ENCODE measurements at places on chromosomes 2 and 18. TPM values are rescaled to one million over a fixed set of nuclear protein-coding genes. Genes with fewer than 3 reads are reported as not detected.

- H3K4me1 ChIP-seq = peaks cover 30% of the 10 kb centered on the region
- DNase-seq = no peak
These were observed 1.2 kb downstream of the TLX2 start for GRCh38 chr2:74515271-74515980.

- no peak overlapping the region for H3K27ac ChIP-seq
- no peak for DNase-seq
- H3K4me1 ChIP-seq = no peaks in the 10 kb centered on the region
- H3K36me3 ChIP-seq = no peaks in the 10 kb centered on the region
These were observed 27.0 kb upstream of the ADAM17 start for GRCh38 chr2:9582624-9583023.

GRCh38 chr2:140734992-140735391 is 1395.8 kb downstream of the LRP1B start:
- H3K27me3 ChIP-seq = no peaks in the 10 kb centered on the region
- H3K36me3 ChIP-seq = no peaks in the 10 kb centered on the region
- no peaks in the 10 kb centered on the region for H3K4me1 ChIP-seq

- DNase-seq = no peak
- H3K27me3 ChIP-seq = no peaks in the 10 kb centered on the region
- peak overlapping the region; percentile 21 for H3K27ac ChIP-seq
- H3K36me3 ChIP-seq = no peaks in the 10 kb centered on the region
- peak overlapping the region; percentile 15 for H3K4me3 ChIP-seq
These were observed 433.3 kb upstream of the ID2 start for GRCh38 chr2:8248623-8248957.

- H3K4me3 ChIP-seq = no peak overlapping the region
- no peaks in the 10 kb centered on the region for H3K36me3 ChIP-seq
- H3K27me3 ChIP-seq = no peaks in the 10 kb centered on the region
- H3K27ac ChIP-seq = no peak overlapping the region
- no peak for DNase-seq
- H3K4me1 ChIP-seq = no peaks in the 10 kb centered on the region
These were observed 79.8 kb upstream of the SPATS2L start for GRCh38 chr2:200226451-200227426.

DNA sequence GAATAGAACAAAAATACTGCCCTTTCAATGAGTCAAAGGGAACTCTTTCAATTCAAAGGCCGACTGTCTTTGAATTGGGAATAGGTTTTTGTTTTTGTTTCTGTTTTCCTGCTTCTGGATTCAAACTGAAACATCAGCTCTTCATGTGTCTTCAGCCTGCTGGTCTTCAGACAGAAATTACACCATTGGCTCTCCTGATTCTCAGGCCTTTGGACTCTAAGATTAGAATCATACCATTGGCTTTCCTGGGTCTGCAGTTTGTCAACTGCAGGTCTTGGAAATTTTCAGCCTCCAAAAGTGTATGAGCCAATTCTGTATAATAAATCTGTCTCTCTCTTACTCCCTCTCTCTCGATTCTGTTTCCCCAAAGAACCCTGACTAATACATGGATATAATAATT is 31.1 kb downstream of the CTLA4 start:
- H3K4me3 ChIP-seq = no peak overlapping the region
- no peaks in the 10 kb centered on the region for H3K4me1 ChIP-seq
- H3K27me3 ChIP-seq = no peaks in the 10 kb centered on the region

- no peak for DNase-seq
- peaks cover 57% of the 10 kb centered on the region for H3K4me1 ChIP-seq
- H3K4me3 ChIP-seq = no peak overlapping the region
These were observed 4.4 kb downstream of the TIA1 start for GRCh38 chr2:70243806-70244584.

Gene PHLPP1
- total RNA-seq = 15.5 TPM

Gene ZSWIM2
- not detected for total RNA-seq

Gene CPO
- 0.39 TPM for total RNA-seq

Gene BCL2L11
- total RNA-seq = 16.7 TPM

Gene MC2R
- total RNA-seq = not detected

Measured in tibial nerve (tissue), 4 donors.